ENCODE measurements at places on chromosomes 5 and 9.
A peak's percentile ranks its signal among the peaks of the same experiment; 100 is the strongest.

DNA sequence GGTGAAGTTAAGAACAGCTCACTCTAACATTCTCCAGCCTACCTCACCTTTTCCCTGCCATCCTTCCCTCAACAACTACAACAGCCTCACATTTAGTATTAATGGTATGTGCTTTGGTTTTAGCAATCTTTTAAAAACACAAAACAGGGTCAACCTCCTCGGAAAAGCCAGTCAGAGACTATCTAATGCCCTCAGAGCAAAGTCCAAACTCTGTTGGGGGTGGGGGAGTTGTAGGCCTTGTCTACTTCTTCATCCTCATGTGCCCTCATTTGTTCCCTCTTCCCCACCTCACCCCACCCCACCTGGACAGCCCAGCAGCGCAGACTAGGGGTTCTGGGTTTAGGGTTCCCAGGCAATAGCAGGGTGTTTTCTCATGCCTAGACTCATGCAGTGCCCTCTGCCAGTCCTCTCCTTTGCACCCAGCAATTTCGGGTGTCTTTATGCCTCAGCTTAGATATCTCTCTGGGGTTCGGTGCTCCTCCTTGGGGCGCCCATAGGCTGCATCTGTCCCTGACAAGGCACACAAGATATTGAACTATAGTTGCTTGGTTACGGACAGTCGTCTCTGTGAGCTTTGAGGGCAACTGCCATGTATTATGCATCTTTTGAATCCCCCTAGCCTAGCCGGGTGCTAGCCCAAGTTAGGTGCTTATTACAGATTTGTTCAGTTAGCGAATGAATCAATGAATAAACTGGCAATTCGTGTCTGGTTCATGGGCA is 762 bp upstream of the TCOF1 start:
- DNase-seq, result no peak

DNA sequence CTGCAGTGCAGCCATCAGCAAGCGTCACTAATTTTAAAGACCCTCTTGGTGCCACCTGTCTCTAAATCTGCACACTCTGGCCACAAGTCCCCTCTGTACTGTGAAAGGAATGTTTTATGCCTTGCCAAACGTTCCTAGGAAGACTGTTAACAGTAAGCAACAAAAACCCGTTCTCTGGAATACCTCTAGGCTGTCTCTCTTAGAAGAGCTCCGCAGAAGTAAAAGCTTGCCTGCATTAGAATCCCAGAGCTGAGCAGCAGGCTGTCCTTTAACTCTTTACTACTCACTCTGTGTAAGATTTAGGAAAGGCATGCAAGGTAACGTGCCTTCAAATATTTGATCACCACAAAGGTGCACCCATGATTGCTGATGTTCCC is 53.9 kb upstream of the C9orf72 start:
- no peak for DNase-seq

DNA sequence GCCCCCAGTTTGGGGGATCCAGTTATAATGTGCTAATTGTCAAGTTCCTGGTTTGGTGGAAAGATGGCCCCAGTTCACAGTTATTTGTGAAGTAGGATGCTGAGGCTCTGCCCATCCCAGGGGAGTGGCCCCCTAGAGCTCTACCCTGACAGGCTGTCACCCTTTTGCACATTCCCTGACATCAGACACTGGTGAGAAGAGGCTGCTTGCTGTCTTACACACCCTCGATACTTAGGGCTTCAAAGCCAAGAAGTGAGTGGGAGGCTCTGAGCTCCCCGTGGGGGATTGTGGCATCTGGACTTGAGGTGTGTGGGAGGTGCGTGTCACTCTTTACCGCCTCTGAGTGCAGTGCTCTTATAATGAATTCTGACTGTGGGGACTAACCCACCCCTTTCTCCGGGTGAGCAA is 168.5 kb downstream of the DOCK2 start:
- DNase-seq, result peak; percentile 30

DNA sequence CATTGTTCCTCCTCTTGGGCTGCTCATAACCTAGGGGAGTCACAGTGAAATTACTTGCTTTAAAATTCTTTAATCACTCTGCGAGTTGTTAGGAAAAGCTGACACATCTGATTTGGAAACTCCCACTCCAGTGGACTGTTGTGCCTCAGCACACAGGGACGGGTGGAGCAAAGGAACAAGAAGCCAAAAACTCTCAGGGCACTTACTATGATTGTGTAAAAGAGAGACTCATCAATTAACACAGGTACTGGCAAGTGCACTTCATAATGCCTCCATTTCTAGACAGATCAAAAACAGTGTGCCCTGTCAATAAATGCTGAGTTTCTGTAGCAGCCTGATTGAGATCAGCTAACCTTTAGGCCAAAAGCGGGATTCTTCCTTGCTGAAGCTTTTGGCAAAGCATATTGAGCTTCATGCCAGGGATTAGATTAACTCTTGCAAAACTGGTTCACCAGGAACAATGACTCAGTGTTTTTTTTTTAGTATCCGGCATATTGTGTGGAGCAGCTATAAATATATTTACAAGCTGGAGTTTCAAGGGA is 55.9 kb downstream of the TMC1 start:
- DNase-seq, result no peak

DNA sequence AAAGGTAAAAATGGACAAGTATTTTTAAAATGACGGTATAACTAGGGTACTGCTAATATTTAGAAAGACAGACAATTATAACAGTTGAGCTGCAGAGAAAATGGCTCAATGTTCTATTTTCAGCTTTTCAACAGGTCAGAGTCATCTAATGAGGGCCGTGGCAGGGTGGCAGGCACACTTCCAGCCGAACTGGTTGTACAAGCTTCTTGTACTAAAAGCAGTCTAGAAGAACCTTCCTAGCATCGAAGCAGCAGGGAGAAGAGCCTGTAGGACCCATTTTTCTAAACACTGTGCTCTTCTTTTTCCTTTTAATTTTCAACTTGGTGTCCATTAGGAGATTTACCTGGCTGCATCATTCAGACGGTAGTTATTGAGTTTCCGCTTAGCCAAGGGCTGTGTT is 85.6 kb downstream of the SLC28A3 start:
- DNase-seq, result no peak

DNA sequence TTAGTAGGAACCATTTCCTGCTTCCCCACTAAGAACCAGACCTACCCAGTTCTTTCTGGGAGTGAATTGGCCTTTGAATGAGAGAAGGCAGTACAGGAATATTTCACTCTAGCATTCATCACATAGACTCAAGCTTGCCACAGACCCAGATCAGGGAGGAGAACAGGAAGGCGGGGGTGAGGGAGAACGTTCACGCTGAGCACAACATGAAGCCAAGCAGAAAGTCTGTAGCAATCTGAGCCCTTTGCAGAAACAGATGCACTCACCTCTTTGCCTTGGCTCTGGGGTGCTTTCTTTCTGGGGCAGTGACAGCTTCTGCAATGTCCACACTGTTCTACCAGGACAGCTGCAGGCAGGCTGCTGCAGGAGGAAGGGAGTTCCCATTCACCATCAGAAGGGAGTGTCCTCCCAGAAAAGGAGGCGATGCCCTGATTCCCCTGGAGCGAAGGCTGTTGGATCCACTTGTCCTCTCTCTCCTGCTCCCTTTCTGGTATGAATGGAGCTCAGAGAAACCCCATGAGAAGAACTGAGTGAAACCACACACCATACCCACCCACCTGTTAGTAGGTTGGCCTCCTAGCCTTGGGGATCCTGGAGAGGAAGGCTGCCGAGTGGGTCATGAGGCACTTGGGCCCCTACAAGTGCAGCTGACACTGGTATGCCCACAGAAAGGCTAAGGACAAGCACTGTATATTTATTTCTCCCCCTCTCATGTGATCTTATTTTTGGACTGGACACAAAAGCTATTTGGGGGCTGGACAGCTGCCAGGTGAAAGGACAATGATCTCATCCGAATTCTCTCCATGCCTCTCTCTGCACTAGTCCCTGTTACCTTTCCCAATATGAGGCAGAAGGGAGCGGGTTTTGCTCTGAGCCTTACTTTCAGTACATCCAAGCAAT is 11.7 kb upstream of the FGF1 start:
- no peak for DNase-seq

DNA sequence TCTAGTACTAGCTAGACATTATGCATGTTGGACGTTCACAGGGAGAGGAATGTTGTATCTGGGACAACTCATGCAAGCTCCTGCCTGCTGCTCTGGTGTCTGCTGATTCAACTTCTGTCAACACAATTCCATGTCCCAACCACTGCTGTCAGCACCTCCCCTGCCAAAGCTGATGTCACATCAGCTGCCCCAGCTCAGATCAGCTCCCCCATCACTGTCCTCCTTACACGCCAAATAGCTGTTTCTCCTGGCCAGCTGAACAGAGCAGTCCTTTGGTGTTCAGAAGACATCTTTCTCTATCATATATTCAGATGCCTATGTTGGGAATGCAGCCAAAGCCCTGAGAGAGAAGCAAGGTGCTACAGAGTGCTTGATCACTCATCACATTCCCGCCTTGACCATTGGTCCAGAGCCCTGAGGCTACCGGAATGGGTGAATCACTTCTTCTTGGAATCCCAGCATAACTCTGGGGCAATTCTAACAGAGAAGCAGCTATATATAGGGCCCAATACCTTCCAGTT is 223.3 kb downstream of the SEC61B start:
- DNase-seq, result no peak
